HFF-Myc (cell line): ENCODE measurements at places on chromosomes 5 and 9.

DNA sequence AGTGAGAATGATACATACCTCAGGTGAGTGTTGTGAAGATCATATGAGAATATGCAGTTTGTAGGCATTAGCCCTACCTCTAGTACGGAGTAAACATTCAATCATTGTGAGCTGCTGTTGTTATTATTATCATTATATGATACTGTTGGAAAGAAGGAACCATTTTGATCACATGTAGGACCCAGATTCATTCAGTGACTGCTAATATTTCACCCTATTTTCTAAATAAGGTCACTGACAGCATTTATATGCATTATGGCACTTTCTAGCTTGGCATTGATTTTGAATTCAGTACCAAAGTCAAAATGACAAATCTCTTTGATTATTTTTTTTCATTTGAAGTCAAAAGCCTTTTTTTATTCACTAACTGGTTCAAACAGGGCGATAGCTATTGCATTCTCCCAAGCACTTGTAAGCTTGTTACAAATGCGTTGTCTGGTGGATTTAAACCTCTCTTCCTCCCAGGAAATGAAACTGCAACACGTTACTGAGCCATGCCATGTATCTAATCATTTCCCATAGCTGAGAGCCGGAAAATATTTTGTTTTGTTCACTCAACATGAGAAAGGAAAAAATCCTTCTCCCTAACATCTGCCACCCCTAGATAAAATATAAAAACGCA, 320.8 kb upstream of the SGCD start:
- DNase-seq, result no peak

GRCh38 chr9:98916660-98917059, 27.0 kb upstream of the COL15A1 start:
- no peak for DNase-seq

GRCh38 chr9:90368928-90369327, 273.7 kb downstream of the DIRAS2 start:
- no peak for DNase-seq

- DNase-seq, result no peak
These were observed 63.4 kb upstream of the RNU6ATAC start for GRCh38 chr9:134227451-134228411.

DNA sequence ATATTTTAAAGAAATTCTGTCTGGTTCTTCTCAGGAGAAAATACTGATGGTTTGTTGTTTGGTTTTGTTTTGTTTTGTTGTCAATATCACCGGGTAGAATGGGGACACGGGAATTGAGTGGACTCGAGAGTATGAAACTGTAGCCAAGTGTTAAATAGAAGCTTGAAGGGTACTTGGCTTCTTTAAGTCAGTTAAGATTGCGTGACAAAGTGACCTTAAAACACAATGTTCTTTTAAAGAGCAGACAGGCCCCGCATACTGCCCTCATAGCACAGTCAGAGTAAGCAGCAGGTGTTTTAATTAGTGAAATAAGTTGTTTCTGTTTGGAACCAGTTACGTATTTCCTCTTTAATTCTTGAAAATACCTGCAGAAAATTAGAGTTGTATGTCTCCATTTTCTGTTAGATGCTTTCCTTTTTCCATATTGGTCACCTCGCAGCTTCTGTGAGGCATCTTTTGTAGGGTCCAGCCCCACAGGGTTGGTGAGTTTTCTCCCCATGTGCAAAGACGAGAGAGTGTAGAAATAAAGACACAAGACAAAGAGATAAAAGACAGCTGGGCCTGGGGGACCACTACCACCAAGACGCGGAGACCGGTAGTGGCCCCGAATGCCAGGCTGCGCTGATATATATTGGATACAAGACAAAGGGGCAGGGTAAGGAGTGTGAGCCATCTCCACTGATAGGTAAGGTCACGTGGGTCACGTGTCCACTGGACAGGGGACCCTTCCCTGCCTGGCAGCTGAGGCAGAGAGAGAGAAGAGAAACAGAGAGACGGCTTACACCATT, 9.6 kb downstream of the TRIP13 start:
- no peak for DNase-seq

DNA sequence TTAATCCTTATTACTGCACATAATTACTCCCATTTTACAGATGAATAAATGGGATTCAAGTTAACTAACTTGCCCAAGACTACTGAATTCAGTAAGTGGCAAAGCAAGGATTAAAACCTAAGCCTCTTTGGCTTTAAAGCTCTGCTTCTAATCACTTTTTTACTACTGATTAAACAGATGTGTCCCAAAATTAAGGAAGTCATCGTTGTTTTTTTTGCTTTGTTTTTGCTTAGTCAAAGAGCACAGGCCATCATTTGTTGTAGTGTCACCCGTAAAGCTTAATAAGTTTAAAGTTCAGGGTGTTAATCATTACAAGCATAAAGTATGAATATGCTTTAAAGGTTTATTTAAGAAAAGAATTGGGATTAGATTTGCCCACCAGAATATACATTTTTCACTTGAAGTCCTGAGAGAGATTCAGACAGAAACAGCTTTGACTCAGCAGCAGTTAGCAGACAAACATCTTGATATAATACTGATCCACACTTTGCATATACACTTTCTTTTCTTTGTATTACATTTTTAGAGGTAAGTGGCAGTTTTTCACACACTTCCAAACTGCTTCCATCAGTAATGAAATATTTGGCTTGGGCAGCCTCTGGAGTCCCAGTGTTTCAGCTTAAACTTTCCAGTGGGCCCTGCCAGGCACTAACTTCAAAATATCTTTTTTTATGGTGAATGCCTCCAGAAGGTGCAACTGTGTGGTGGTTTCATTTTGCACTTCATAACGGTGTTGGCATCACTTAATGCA, 52.7 kb downstream of the PIK3R1 start:
- no peak for DNase-seq

- no peak for DNase-seq
These were observed 180.6 kb downstream of the GABRG2 start for GRCh38 chr5:162248107-162248713.

- DNase-seq, result no peak
These were observed 1020.2 kb downstream of the NR2F1-AS1 start for GRCh38 chr5:92560698-92561401.

DNA sequence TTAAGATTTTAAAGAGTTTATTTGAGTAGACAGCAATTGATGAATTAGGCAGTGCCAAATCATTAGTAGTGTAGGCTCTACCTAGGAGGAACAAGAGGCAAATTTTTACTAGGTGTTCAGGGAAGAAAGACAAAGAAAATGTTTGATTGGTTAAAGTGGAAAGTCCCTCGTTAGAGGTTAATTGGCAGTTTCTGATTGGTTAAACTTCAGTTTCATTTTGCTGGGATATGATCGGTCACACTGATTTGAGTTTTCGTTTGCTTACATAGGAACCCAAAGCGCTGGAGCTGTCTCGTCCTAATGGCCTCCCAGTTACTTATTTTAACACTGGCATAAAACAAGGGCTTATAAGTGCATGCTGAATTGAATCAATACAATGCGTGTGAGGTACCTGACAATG, 15.1 kb downstream of the DMAC1 start:
- no peak for DNase-seq

- DNase-seq, result no peak
These were observed 3.7 kb downstream of the PIP5KL1 start for GRCh38 chr9:127926906-127927200.

- DNase-seq, result no peak
These were observed 86.7 kb downstream of the CAMSAP1 start for GRCh38 chr9:135820661-135821060.

DNA sequence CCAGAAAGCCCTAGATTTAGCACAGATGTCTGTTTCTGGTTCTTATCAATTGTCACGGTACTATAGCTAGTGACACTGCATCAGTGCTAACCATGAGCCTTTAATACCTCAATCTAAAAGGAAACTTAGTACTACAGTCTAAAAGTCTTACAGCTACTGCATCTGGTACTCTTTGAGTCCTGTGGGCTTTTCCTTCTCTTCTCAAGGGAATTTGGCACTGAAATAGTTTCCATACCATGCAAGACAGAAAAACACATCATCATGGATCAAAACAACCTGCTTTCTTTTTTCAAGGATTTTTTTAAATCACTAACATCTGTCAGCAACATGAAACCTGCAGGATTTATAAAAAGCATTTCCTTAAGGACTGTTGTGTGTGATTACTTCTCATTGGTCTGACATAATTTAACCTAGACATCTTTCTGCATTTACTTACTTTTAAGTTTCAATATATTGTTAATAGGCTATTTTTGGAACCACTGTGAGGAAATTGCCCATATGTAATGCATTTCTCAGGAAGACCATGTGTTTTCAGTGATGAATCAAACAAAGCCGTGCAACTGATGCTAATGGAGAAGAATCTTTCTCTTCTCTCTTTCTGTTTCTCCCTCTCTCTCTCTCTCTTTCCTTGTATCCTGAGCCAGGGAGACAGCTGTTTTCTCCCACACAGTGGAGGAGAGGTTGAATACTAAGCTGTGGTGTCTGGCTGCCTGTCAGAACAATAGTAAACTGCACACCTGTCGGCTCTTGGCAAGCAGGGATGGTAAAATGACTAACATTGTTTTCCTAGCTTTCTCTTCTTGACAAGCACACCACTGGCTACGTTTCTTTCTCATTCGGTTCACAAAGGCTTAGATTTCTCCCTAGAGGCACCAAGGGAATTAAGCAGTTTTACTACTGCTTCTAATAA, 273.4 kb downstream of the CSNK1G3 start:
- DNase-seq, result peak; percentile 84

GRCh38 chr9:135586601-135587109, 25.1 kb downstream of the PAEP start:
- no peak for DNase-seq

DNA sequence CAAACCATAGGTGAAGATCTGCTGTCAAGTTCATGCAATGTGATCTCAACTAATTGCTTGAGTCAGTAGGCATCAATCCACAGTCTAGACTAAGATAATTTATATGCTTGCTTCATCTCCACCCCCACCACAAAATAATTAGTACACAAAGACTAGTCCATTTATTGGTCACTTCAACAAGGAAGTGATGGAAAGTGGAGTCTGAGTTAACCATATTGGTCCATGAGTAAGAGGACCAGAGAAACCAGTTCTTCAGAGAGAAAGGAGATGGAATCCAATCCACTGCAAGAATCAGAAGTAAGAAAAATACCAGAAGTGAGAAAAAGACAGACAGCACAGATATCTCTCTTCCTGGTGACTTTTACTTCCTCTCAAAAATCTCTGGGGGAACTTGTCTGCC, 366.5 kb downstream of the CHSY3 start:
- DNase-seq, result no peak

DNA sequence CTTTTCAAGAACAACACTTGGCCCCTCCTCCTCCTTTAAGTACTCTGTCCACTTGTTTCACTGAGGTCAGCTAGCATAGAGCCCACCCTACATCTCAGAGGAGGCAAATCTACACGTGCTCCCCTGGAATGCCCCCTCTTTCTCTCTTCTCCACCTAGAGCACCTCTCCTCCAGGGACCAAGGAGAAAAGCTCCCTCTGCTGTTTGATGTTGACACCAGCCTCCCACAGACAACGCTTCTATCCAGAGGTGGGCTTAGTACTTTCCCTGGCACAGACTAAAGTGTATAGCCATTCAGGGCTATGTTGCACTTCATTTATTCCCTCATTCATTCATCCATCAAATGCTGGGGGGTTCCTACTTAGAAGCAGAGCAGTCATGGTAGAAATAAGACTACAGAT, 68.2 kb upstream of the TAF1L start:
- DNase-seq, result no peak

DNA sequence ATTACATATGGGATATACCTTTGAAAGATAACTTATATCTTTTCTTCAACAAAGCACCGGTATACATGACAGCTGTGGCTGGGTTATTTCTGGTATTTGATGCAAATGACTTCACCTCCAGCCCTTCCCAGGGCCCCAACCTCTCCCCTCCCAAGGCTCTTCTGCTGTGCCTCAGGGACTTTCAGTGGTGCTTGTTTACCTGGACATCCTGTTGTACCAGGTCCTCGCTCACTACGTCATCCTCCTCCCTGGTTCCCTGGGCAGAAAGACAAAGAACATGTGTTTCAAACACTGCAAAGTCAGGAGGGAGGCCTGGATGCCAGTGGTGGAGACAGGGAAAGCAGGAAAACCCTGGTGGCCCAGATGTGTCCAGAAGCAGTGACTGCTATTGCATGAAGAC, 23.4 kb downstream of the ANXA6 start:
- DNase-seq, result no peak

GRCh38 chr5:9739135-9739534, 109.0 kb upstream of the TAS2R1 start:
- DNase-seq, result no peak

DNA sequence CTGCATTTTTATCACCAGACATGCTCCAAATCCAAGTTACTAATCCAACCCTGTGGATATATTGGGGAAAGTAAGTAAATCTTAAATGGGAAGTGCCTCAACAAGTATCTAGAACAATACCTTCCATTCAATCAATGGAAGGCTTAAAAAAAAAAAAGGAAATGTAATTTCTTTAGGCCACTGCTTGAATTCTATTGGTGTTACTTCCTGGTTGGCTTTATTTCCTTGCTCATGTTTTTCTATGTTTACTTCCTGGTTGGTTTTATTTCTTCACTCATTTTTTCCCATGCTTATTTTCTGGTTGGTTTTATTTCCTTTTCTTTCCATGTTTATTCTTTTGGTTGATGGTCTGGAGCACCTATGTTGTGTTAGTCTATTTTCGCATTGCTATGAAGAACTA, 363.9 kb downstream of the KDM4C start:
- no peak for DNase-seq

- DNase-seq, result no peak
These were observed 122.9 kb downstream of the TMEM174 start for GRCh38 chr5:73295921-73296320.

DNA sequence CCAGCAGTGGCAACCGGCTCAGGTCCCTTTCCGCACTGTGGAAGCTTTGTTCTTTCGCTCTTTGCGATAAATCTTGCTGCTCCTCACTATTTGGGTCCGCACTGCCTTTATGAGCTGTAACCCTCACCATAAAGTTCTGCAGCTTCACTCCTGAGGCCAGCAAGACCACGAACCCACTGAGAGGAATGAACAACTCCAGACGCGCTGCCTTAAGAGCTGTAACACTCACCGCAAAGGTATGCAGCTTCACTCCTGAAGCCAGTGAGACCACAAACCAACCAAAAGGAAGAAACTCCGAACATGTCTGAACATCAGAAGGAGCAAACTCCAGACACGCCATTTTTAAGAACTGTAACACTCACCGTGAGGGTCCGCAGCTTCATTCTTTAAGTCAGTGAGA, 103.5 kb downstream of the GLIS3 start:
- DNase-seq, result no peak

GRCh38 chr9:93130861-93131481, 3.1 kb downstream of the NINJ1 start:
- no peak for DNase-seq

GRCh38 chr9:102875687-102876086, 119.4 kb upstream of the CYLC2 start:
- DNase-seq, result no peak

DNA sequence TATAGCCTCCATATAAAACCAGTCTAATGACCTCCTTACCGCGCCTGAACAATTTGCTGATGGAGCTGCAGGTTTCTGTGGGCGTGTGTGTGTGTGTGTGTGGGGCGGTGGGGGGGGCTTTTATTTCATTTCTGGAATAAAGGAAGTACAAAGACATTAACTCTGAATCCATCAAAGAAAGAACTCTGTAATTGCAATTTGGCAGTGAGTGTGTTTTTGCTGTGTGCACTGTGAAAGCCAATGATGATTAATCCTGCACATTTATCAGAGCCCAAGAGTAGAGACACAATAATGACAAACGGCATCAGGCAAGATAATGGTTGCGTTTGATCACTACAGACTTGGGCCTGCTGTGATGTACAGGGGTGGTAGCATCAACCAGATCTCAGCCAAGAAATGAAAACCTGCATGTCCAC, 29.3 kb upstream of the NDFIP1 start:
- DNase-seq, result no peak
